Activated CD8-positive, alpha-beta memory T cell treated with anti-CD3 and anti-CD28 coated beads for 1 hour (primary cell): ENCODE measurements at places on chromosomes 3 and 15.

DNA sequence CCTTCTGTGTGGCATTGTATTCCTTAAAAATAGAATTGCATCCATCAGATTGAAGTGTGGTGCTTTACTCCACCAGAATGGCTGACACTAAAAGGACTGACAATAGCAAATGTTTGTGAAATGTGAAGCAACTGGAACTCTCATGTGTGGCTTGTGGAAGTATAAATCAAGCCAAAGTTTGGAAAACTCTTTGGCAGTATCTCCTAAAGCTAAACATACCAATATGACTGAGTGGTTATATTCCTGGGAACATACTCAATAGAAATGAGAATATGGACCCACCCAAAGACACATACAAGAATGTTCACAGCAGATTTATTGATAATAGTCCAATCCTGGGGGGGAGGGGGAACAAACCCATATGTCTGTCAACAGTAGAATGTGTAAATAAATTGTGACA, 87.1 kb downstream of the RARB start:
- DNase-seq, result no peak

DNA sequence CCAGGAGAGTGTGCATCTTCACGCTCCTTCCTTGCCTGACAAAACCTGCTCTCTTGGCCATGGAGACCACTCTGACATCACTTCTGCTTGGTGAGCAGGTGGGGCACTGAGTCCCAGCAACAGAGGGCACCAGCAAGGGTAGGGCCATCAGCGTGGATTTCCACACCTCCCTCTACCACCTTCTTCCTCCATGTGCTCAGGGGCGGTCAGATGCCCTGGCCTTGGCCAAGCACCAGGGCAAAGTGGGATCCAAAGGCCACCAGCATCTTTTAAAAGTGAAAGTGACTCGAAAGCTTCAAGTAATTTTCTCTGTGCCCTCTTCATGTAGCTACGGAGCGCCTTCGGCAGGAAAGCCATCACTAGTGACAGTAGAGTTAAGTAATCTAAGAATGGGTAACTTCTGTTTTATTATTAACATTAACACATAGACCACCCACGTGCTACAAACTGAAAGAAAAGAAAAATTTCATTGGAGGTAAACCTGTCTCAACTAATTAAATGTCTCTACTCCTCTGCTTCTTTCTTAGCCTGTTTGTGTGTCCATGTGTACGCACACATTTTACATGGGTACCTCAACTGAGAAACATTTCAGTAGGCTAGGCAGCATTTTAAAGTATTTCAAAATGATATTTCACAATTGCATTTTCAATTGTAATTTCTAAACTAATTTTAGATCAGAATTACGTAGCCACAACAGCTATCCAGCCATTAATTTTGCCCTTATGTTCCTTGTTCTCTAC, 57.9 kb downstream of the CHSY1 start:
- DNase-seq, result no peak

- no peak for DNase-seq
Measured at GRCh38 chr3:170368921-170369320, 11.4 kb downstream of the SKIL start.

GRCh38 chr3:54870423-54870822, 57.4 kb downstream of the LRTM1 start:
- DNase-seq, result no peak

DNA sequence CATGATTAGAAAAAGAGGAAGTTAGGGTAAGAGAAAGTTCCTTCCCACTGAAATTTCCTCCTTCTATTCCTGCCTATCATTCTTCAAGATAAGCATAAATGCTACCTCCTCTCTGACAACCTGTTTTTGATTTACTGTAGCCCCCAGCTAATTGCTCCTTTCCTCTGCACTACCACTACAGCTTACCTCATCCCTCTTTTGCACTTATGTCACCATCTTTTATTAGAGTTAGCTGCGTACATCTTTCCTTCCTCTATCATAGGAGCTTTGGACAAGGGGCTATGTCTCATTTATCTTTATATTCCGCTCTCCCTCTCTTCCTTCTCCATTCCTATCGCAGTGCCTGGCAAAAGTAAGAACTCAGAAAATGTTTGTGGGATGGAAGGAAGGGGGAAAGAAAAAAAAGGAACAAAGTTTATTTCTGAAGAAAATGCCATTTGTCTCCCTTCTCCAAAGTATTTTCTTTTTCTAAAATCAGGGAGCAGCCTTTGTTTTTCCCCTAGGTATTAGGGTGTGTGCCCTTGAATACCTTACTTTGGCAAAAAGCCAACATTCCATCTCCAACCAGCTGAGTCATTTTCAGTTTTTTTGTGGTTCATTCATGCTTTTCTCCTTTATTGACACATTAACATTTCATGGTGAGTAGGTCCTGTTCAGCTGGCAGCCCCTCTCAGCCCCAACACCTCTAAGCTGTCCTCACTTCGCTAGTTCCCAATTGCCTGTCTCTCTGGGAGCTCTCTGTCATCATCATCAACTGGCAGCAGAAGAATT, 87.6 kb upstream of the SOX2 start:
- DNase-seq, result no peak

DNA sequence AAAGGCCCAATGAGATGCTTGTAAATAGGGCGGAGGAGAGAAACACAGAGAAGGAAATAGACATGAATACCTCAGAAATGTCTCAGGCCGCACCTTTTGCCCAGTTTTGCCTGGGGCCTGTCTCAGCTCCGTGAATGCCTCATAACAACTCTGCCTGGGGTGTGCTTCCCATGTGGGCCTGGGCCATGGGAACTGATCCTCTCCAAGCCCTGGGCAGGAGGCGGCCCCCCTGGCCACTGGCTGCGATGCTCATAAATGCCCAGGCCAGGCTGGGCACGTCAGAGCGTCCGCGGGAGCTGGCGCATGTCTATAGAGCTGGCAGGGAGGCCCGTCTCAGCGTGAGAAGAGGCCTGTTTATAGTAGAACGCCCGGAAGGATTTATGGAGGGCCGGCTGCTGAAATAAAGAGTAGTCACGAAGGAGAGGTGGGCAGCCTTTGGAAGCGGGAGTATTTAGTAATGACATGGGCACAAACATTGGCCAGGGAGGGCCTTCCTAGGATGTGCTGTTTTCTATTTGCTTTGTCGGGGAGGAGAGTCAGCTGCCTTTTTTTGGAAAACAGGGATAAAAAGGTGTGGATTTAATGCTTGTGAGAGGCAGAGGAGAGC, 85.9 kb upstream of the IGF1R start:
- DNase-seq, result no peak

GRCh38 chr15:56047354-56047753, 53.9 kb upstream of the NEDD4 start:
- DNase-seq, result no peak

GRCh38 chr3:176581589-176581988, 615.7 kb downstream of the TBL1XR1 start:
- DNase-seq, result no peak

DNA sequence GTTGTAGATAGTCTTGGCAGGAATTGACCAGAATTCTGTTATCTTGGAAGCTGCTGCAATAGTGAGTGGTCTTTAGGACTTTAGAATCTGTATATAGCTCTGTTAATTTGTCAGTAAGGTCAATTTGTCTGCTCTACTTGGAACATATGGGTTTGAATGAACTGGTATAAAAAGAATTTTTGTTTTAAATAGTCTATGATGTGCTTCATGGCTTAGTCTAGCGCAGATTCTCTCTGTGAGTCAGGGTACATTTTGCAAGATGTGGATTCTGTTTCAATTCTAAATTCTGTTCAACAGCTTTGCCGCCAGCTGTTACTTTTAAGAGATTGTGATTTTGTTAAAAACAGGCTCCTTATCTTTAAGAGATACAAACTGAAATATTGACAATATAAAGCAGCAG, 135.9 kb upstream of the AGBL1 start:
- DNase-seq, result no peak

- no peak for DNase-seq
Measured at GRCh38 chr3:101310978-101311375, 9.4 kb downstream of the IMPG2 start.

DNA sequence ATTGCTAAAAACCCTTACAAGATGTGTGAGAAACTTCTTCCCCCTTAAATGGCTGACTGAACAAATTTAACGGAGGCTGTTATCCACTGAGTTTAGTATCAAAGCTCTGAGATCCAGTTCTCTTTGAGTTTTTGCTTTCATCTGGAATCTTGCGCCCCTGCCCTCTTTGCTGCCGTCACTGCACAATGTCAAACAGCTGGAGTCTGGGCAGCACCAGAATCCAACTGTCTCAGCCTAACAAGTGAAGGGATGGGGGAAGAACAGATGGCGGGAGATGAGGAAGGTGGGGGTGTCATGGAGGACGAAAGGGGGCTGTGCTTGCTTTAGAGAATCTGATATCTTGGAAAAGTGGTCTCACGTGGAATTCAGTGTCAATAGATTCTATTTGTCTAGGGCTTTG, 7.0 kb upstream of the BOC start:
- DNase-seq, result no peak

GRCh38 chr15:66703540-66703941, 1.5 kb downstream of the SMAD6 start:
- no peak for DNase-seq

DNA sequence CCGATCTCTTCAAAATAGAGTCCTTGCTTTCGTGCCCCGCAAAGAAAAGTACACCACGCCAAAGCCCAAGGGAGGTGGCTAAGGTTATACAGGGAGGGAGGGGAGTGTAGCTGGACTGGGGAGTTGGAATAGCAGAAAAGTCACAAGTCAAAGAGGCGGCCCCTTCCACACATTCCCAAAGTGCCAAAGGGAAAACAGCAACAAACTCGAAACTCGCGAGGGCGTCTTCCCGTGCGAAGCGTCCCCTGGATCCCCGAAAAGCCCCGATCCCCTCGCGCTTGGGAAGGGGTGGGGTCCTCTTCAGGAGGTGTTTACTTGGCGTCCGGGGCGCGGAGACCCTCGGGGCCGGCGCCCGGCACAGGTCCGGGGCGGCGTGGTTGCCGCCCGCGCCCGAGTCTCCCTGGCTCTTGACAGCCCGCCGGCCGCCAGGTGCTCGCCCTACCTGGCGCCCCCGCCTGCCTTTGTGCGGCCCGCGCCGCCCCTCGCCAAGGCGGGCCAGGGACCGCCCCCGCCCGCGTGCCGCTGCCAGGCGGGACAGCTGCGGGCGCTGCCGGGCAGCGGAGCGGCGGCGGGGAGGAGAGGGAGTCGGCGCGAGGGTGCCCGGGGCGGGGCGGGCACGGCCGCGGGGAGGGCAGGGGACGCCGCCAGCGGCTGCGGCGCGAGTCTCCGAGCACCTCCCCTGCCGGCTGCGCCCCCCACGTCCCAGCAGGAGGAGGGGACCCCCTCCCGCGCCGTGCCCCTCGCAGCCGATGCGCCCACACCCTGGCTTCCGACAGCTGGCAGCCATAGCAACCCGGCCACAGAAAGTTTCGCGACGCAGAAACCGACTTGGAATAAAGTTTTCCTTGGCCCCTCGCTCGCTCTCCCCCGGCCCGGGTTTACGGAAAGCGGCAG, 966 bp downstream of the MYO1E start:
- no peak for DNase-seq

DNA sequence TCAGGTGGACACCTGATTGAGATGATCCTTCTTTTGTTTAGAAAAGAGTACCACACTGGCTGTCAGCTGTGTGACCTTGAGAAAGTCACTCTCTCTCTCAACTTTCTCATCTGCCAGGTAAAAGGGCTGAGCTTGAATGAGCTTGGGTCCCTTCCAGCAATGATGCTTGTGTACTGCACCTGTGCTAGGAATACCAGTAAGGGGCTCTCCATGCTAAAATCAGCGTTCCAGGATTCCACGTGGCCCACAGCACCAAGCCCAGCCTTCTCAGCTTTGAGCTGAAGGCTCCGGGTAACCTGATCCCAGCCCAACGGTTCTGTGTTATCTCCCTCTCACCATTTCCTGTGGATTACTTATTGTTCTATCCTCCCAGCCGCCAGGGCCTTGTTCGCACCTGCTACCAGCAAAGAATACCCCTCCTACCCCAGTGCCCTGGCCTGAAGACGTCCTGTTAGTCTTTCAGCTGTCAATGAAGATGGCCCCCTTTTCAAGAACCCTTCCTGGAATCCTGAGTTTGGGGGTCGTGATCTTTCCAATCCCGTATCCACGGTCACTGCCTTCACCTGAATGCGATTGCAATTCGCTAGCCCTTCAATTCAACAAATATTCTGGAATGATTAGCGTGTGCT, 54.2 kb upstream of the CGNL1 start:
- DNase-seq, result no peak

GRCh38 chr15:30872341-30872748, 31.4 kb upstream of the FAN1 start:
- no peak for DNase-seq

- no peak for DNase-seq
Measured at GRCh38 chr15:72082176-72082575, 35.8 kb downstream of the MYO9A start.

- DNase-seq, result no peak
Measured at GRCh38 chr3:155159301-155159700, 79.2 kb downstream of the MME start.

DNA sequence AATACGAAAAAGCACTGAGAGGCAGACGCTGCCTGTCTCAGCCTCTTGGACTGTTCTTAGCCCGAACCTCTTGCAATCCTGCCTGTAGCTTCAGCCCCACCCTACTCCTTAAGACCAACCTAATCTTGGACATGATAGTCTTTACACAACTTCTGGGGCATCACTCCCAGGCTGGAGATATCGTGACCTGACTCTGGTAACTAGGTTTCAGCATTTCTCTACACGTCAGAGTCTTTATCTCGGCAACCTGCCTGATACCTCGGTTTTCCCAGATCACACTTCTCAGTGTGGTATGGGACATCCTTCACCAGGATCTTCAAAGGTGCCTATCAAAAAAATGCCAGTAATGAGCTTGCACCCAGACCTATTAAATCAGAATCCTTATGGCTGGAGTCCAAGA, 590.2 kb upstream of the KCNMB2 start:
- DNase-seq, result no peak

DNA sequence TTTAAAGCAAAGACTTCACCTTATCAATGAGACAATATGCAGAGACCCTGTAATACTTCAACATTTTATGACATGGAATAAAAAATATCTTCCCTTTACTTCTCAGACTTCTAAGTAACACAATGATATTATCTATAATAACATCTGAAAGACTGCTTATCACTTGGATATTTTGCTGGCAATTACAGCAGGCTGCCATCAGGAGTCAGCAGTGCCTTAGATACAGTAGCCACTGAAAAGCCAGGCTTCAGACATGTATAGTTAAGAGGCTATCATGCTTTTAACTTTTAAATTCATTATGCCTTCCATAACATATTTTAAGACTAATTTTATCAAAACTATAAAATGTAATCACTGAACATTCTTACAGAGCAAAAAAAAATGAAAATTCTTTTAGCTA, 227.5 kb downstream of the NEK10 start:
- DNase-seq, result no peak

DNA sequence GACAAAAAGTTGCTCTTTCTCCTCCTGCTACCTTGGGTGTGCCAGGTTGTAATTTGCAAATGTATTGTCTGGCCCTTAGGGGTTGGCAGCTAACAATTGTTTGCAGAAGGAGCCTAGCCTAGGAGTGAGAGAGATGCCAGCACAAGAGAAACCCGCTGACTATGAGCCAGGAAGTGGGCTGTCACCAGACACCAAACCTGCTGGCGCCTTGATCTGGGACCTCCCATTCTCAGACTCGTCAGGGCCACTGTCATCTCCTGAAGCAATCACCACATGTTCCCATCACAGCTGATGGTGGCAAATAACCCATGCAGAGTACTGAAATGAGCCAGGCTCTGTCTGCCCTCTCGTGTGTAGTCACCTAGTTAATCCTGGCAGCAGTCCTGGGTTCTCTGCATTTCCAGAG, 406.4 kb upstream of the NPAP1 start:
- DNase-seq, result no peak
